ENCODE measurements at places on chromosomes 7 and 10.
A peak's percentile ranks its signal among the peaks of the same experiment; 100 is the strongest.

- DNase-seq = no peak
These were observed 53.4 kb downstream of the CFAP58 start for GRCh38 chr10:104406715-104407650.

DNA sequence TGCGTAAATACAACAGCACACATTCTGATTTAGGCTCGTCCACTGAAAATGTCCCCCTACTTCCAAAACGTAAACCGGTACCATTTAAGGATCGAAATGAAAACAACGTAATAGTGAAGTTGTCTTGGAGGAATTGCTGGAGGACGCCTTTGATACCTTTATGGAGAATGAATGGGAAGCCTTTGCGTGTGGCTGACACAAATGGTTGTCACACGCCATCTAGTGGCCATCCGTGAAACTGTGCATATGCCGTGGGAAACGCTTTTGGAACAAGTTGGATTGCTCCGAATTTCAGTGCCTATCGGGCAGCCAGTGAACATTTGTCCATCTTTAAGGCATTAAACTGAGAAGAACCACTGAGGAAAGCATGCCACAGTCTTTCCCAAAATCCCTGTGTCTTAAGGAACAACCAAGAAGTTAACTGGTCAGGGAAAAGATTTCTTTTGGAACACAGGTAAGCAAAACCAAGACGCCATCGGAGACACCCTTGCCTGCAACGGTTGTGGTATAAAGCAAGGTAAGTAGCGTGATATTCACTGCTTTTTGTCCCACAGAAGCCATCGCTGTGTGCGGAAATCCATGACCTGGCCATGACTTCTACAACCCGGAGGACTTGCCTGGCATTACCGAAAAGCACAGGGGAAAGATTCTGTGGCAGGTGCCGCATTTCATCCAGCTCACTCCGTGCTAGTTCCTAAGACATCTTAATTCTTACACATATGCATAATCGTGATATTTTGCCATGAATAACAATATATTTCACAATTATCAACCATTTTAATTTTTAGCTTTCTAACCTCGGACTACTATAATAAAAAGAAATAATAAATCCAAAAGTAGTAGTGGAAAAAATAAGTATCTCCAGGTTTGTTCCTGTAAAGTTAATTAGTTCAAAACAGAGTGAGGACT, 100.6 kb downstream of the FAM204A start:
- DNase-seq = peak; percentile 72

DNA sequence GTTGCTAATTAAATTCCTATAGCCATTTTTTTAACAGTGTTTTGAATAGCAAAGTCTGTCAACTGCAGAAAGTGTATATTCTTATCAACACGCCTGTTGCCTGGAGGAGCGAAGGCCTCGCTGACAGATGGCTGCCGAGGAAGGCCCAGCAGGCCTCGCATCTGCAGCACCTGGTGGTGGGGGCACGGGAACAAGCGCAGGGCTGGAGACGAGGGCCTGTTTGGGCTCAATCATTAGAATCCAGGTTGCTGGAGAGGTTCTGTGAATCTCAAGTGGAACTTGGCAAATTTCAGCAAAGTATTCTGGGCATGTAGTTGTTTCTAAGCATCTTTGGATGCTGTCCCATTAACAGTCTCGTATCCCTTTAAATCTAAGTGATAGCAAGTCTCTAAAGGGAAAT, 66.1 kb upstream of the FAM204A start:
- DNase-seq = no peak

- no peak for DNase-seq
These were observed 191.1 kb upstream of the SLC26A5 start for GRCh38 chr7:103637094-103637493.

Data from stimulated activated CD4-positive, alpha-beta T cell treated with anti-CD3 and anti-CD28 coated beads, Interleukin-2, amount 100 ng/mL, for 48 hours (primary cell).